Osteoblast (primary cell): ENCODE measurements at places on chromosomes 3 and 15. TPM values are rescaled to one million over a fixed set of nuclear protein-coding genes. Genes with fewer than 3 reads are reported as not detected.

DNA sequence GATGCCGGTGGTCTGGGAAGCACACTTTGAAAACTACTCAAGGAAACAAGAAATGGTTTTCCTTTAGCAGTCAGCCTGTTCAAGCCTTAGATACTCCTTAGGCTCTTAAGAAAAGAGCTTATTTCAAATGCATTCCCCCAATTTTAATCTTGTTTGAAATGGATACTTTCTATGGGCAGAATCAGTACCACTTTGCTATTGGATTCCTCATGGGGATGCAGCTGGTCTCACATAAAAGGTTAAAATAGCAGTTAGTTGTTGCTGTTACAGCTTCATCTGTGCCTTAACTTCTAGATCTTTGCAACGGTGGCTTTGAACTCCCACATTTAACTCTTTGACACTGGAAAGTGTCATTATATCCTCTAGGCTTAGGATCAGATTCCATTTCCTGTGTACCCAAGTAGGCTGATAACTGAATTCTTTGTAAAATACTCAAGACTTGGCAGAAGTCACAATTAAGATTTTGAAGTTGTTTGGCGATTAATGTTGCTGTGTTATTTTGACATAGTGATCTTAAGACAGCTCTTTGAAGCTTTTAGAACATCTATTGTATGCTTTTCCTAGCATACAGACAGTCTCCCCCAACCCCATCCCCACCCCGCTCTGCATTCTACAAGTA, 2.2 kb downstream of the THBS1 start:
- DNase-seq: peak; percentile 17
- peak overlapping the region; percentile 84 for H3K4me3 ChIP-seq
- peak overlapping the region; percentile 92 for H3K27ac ChIP-seq
- no peaks in the 10 kb centered on the region for H3K27me3 ChIP-seq
- H3K36me3 ChIP-seq: peaks cover 66% of the 10 kb centered on the region

DNA sequence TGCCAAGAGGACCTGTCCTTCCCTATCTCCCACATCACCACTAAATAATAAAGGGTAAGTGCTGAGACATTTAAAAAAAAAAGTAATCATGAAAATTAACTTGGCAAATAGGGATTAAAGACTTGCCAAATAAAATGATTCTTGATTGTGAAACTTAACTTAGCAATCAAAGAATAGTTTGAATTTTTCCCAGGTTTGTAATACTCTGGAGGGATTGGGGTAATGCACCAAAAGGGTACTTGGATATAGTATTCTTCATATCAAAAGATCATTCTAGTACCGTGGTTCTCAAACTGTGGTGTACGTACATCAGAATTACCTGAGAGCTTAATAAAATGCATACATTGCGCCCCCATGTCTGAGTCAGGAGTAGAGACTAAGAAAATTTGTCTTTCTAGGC, 28.5 kb downstream of the CALML4 start:
- DNase-seq: no peak
- H3K36me3 ChIP-seq: peaks cover 23% of the 10 kb centered on the region
- no peaks in the 10 kb centered on the region for H3K27me3 ChIP-seq

- H3K36me3 ChIP-seq: no peaks in the 10 kb centered on the region
- no peak overlapping the region for H3K4me3 ChIP-seq
- H3K4me1 ChIP-seq: no peaks in the 10 kb centered on the region
- no peak for DNase-seq
Measured at GRCh38 chr3:8328967-8329366, 172.7 kb upstream of the LMCD1 start.

OSTN gene
- total RNA-seq: under 0.01 TPM in 1 of 2 replicates, not detected in the other
